ENCODE measurements at places on chromosomes 16 and 17.

DNA sequence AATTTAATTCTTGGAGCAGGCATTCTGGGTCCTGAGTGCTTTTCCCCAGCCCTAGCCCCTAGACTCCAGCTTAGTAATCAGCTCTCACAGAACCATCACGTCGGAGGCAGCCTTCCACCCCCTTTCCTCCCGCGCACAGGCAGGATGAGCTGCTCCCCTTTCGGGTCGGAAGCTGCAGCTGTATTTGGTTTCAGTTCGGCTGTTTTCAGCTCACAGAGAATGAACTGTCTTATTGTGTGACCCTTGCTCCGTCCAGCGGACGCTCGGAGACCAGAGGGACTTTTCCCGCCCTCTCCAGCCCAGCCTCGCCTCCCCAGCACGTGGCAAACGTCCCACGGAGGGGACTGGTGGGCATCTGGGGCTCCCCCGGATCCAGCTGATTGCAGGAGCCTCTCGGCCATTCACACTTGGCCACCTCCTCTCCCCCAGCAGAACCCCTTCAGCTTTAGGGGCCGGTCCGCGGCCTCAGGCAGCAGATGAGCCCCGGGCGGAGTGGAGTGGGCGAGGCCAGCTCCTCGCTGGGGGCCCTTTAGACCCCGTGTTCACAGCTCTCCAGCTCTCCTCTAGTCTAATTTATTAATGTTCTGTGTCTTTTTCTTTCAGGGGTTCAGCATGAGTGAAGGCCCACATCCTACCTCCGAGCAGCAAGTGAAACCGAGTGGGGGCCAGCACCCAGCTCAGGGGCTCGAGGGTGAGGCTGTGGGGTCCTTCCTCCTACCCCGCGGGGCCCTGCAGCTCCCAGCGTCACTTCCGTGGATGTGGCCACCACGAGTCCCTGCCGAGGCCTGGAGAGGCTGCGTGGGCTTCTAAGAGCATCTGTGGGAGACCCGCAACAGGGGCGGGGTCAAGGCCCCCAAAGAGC is 863 bp upstream of the UTS2R start:
- no peak for DNase-seq

DNA sequence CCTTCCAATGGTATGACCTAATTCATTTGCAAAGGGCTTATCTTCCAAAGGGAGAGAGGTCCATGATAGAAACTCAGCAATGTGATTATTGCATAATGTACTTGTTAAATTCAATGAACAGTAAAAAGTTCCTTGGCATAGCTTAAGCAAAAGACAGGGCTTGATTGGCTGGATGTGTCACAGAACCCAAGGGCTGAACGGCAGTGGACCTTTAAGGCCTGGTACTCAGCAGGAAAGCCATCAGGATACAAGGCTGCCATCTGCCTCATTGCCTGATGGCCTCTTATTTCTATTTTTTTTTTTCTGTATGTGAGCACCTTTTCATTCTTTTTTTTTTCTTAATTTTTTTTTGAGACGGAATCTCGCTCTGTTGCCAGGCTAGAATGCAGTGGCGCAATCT is 208.9 kb upstream of the WSCD1 start:
- no peak for DNase-seq

DNA sequence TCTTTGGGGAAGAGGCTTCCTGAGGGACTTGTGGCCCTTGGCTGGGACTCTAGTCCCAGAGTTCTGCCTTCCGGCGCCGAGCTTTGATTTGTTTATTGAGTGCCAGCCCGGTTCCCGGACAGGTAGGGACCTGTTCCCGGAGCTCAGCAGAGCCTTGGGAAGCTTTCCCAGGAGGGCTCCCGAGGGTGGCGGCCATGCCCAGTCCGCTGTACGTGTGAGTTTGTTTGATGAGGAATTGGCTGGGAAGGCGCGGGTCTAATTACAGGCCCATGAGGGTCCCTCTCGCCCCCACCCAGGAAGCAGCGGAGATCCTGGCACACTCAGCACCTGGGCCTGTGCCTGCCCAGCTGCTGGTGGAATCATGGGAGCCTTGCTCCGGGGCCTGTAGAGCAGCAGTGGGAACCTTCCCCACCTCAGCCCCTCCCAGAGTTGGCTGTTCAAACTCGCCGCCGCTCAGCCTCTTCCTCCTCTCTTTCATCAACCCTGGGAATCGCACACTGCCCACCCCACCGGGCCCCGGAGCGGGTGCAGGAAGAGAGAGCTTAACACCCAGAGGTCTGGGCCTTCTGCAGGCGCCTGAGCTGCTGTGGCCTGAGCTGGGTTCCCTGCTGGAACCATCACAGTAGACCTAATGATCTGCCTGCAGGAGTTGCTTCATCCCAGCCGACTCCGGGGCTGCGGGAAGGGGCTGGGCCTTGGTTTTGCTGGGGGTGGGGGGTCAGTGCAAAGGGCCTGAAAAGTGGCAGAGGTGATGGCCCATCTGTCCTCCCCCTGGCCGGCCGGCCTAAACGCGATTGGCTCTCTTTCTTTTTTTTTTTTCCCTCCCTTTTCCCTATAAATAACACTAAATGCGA is 313.7 kb downstream of the SEC14L1 start:
- DNase-seq = no peak

GRCh38 chr17:48406936-48407567 is 23.0 kb downstream of the SKAP1 start:
- DNase-seq = no peak

DNA sequence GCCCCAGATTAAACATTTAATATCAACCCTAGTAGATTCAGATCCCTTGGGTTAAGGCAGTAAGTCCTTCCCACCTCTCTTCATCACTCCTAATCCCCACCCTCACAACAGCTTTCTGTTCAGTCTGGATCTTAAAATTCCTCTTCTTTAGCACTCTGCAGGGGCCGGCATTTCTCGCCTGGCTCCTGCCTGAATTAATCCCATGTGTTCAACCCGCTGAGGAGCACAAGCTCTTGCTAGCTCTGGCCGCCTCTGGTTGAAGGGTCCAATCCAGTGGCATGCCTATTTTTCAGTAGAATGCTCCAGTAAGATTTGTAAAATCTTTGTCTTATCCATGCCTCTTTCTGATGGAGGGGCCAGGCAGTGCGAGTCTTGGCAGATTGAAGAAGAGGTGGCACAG is 59.2 kb downstream of the CYB5B start:
- no peak for DNase-seq

GRCh38 chr16:30026449-30026848 is 3.5 kb downstream of the C16orf92 start:
- no peak for DNase-seq

DNA sequence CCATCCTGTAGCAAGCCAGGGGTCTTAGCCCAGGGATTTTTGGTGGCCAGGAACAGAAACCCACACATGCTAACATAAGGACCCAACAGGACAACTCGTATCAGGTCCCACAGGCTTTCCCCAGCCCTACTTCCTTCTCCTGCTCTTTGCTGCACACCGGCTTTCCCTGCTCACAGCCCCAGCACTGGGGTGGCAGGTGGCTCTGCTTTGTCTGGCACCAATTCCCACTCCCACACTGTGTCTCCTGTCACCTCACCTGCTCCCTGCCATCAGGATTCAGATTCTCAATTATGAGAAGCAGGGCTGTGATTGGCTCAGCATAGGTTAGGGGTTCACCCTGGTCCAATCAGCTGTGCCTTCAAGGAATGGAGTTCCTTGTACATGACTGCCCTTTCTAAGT is 94.1 kb downstream of the TMEM132E start:
- no peak for DNase-seq

DNA sequence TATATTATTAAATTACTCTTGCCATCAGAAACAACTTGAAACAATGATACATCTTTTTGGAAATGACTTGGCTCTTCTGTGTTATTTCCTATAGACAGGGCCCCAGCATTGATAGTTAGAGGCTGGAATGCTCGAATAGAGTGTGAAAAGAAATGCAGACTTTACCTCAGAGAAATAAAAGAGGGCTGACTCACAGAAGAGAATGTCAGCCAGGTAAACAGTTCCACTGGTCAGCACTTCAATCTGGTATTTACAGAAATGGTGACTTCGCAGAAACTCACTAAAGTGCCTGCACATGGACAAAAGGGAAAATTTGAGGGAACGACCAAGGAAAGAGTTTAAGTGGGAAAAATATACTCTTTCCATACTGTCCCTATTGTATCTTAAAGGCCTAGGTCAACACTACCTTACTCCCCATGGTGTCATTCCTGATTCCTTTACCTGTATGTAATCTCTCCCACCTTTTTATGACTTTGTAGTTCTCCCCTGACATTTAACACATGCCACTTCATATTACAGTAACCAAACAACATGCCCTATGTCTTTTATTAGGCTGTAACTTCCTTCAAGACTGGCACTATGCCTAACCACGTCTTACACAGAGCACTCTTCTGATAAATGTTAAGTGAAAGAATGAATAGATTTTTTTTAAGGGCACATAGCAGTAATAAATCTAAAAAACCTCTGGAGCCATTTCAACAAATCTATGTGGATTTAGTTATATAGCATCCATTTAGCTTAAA is 36.7 kb downstream of the AKAP10 start:
- no peak for DNase-seq

DNA sequence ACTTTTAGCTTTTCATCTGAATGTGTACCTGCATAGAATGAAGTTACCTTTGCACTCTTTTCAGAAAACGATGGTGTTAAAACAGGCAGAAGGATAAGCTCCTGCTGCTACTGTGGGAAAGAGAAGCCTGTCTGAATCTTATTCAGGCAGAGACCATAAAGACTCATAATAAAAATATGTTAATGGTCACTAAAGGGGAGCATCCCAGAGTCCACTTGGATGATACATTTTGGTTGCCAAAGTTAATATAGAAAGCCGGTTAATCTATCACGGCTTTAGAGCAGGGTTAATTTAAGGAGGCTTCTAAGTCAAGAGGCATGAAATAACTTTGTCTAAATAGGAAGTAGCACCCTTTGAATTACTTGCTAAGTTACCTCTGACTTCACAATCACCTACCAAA is 2.9 kb downstream of the MARCHF10 start:
- DNase-seq = no peak

DNA sequence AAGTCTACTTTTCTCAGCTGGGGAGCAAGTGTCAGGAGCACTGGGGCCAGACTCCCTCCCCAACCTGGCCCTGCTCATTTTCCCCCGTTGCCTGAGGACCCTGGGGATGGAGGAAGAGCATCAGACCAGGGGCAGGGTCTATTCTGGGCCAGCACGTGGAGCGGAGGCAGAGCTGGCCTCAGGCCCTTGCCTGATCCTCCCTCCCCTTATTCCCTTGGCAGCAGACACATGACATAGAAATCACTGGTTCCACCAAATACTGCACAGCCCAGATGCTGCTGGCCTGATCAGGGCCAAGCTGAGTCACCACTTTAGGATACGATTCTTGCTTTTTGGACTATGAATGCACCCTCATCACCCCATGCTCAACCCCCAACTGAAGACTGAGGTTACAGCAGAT is 15.8 kb upstream of the AGRP start:
- no peak for DNase-seq

DNA sequence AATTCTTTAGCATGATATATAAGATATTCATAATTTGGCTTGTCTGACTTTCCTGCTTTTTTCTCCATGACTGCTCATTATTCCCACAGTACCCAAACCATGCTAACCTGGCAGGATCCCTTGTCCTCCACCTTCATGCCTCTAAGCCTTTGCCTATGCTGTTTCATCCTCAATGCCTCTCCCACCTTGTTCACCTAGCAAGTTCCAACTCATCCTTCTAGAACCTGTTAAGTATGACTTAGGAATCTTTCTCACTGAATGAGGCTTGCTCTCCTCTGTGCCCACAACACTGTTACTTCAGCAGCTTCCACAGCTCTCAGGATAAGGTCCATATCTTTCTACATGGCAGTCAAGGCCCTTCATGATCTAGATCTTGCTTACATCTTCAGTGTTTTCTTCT is 34.0 kb downstream of the CA10 start:
- DNase-seq = no peak

- DNase-seq = no peak
These were observed 37.2 kb upstream of the NGFR start for GRCh38 chr17:49457564-49458535.

GRCh38 chr17:63701456-63701820 is 1.5 kb upstream of the LIMD2 start:
- no peak for DNase-seq

- DNase-seq = no peak
These were observed 69.4 kb downstream of the CCDC182 start for GRCh38 chr17:57675427-57676387.

GRCh38 chr16:27819356-27819755 is 244.2 kb downstream of the GSG1L start:
- DNase-seq = no peak

DNA sequence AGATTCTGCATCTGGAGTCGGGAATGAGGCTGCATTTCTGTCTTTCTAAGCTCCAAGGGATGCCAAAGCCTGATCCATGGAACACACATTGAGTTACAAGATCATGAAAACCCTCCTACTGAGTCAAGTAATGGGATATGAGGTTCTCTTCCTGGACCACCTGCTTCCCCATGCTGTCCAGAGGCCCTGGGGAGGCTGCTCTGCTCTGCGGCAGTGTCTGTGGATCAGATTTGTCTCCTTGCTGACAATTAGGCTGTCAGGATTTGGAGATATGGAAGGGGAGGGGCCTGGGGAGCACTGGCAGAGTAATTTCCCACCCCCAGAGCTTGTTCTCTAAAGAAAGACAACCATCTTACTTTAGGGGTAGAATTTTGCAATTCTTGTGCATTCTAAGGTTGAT is 33.0 kb downstream of the C16orf95 start:
- no peak for DNase-seq

DNA sequence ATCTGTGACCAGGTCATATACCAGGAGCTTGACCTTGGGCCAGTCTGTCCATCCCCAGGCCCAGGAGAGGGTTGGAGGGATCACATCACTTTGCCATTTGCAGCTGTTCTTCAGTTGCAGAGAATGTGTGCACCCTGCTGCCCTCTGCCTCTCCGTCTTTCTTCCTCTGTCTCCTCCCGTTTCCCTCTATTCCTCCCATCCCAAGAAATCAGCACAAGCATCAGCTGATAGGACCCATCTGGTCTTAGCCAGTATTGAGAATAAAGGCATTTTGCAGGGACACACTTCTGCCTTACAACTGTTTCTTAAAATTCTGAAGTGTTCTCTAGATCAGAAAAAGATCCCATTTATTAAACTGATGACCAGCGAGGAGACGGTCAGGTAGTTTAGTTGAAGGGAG is 368.7 kb downstream of the CPPED1 start:
- DNase-seq = no peak

GRCh38 chr17:80109713-80110446 is 8.5 kb downstream of the GAA start:
- DNase-seq = no peak

DNA sequence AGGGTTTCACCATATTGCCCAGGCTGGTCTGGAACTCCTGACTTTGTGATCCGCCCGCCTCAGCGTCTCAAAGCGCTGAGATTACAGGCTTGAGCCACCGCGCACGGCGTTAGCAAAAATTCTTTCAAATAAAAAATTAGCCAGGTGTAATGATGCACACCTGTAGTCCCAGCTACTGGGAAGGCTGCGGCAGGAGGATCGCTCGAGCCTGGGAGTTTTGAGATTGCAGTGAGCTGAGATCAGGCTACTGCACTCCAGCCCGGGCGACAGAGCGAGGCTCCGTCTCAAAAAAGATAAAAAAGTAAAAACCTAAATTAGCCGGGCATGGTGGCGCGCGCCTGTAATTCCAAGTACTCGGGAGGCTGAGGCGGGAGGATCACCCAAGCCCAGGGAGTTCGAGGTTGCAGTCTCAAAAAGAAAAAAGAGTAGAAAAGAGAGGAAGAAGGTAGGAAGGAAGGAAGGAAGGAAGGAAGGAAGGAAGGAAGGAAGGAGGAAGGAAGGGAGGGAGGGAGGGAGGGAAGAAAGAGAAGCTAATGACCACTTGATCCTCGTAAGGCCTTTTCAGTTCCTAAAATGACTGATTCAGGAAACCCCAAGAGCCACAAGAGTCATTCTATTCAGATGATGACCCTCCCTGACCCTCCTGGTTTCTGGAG is 59.2 kb downstream of the SRL start:
- DNase-seq = no peak

GRCh38 chr17:14448818-14449217 is 147.9 kb downstream of the HS3ST3B1 start:
- no peak for DNase-seq

All from activated T-cell treated with anti-CD3 and anti-CD28 coated beads for 48 hours (primary cell).